ENCODE measurements at places on chromosomes 16 and 17.

GRCh38 chr17:19718613-19719354, 2.4 kb upstream of the SLC47A2 start:
- DNase-seq, result no peak

GRCh38 chr16:59046335-59046734, 312.2 kb upstream of the GOT2 start:
- no peak for DNase-seq

- peak; percentile 64 for DNase-seq
Observed at GRCh38 chr16:77212741-77213541, 13.7 kb downstream of the SYCE1L start.

DNA sequence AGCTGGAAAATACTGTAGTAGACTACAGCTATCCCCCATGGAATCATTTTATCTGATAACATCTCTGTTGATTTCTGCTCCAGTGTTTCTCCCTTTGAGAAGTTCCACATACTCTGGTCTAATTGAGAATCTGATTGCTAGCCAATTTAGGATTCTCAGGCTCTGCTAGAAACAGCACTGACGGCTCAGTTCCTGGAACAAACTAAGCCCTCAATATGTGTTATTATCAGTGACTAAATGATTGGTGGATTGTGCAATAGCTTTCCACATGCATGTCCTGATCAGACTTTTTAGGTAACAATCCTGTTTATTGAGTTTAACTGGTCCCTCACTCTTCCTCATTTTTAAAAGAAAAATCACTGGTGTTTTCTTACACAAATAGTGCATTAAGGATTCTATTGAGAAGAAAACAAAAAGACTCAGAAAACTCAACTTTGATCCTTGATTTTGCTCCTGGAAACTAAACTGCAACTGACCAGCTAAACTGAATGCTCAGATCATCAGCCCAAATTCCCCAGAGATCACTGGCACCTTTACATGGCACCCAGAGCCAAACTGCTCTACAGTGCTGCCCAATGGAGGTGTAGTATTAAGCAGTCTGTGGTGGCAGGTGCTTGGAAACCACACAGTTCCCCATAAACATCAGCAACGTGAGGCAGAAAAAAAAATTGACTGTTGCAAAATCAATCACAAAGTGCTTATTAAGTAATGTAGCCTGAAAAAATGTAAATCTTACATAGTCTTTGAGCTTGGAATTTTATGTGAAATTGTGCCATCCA, 423.7 kb downstream of the TOX3 start:
- no peak for DNase-seq

DNA sequence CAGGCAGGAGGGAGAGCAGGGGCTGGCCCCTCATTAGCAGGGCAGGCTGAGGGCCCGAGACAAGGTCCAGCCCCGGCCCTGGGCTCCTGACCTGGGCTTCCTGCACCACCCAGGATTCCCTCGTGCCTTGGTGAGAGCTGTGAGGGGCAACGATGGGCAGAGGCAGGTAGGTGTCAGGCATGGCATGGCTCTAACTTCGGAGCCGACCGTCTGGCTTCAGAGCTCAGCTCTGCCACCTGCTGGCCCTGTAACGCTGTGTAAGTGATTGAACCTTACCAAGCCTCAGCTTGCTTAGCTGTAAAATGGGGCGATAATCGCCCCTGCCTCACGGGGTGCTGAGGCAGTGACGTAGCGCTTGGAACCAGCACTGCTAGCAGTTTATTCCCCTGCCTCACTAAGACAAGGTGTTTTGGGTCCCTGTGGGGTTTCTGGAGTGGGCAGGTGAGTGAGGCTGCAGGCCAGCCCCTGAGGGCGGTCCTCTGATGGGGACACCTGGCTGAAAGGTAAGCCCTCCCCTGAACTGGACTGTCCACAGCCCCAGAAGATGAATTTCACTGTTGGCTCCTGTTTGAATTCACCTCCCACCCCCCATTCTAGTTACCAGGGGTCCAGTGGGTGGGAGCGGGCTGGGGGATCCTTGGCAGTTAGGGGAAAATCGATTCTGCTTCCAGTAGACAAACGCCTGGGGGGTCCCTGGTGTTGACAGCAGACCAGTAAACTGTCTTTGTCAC, 184.8 kb upstream of the GSE1 start:
- no peak for DNase-seq

DNA sequence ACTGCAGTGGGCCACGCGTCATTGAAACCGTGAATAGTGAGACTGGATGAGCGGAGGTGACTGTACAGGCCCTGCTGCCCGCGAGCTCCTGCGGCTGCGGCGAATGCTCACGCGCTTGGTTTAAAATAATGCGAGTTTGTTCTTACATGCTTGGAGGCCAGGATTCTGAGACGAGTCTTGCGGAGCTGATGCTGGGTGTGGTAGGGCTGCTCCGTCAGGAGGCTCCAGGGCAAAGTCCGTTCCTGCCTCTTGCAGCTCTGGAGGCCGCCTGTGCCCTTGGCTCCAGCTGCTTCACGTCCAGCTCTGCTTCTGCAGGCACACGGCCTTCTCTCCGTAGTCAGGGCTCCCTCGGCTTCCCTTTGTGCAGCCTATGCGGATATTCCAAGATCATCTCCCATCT, 9.5 kb downstream of the ACSF3 start:
- DNase-seq, result no peak

- DNase-seq, result no peak
Observed at GRCh38 chr17:59180626-59181025, 25.1 kb downstream of the PRR11 start.

- peak; percentile 47 for DNase-seq
Observed at GRCh38 chr17:3827124-3827773, 18.8 kb downstream of the NCBP3 start.

DNA sequence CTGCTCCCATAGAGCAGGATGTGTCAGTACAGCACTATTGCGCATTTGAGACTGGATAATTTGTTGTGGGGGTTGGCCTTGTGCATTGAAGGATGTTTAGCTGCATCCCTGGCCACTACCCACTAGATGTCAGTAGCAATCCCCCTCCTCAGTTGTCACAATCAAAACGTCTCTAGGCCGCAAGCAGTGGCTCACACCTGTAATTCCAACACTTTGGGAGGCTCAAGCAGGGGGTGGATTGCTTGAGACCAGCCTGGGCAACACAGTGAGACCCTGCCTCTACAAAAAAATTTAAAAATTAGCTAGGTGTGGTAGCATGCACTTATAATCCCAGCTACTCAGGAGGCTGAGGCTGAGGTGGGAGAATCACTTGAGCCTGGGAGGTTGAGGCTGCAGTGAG, 48.4 kb downstream of the CENPV start:
- DNase-seq, result no peak

GRCh38 chr17:38717139-38717745, 12.2 kb downstream of the MLLT6 start:
- DNase-seq, result no peak

- DNase-seq, result no peak
Observed at GRCh38 chr16:65327346-65327745, 205.5 kb upstream of the CDH11 start.

DNA sequence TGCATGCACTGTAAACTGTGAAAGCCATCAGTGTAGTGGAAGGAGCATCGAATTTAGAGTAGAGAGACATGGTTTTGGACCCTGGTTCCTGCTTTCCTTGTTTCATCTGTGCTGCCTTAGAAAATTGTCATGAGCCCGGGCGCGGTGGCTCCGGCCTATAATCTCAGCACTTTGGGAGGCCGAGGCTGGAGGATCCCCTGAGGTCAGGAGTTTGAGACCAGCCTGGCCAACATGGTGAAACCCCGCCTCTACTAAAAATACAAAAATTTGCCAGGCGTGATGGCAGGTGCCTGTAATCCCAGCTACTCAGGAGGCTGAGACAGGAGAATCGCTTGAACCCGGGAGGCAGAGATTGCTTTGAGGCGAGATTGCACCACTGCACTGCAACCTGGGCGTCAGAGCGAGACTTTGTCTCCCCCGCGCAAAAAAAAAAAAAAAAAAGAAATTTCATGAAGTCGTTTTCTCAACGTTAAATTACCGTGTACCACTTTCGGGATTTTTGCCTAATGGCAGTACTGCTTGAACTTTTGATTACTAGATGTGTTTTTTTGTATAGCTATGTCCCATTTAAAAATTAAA, 912 bp downstream of the COQ7 start:
- no peak for DNase-seq

- DNase-seq, result no peak
Observed at GRCh38 chr17:18000030-18000408, 27.4 kb downstream of the DRC3 start.

DNA sequence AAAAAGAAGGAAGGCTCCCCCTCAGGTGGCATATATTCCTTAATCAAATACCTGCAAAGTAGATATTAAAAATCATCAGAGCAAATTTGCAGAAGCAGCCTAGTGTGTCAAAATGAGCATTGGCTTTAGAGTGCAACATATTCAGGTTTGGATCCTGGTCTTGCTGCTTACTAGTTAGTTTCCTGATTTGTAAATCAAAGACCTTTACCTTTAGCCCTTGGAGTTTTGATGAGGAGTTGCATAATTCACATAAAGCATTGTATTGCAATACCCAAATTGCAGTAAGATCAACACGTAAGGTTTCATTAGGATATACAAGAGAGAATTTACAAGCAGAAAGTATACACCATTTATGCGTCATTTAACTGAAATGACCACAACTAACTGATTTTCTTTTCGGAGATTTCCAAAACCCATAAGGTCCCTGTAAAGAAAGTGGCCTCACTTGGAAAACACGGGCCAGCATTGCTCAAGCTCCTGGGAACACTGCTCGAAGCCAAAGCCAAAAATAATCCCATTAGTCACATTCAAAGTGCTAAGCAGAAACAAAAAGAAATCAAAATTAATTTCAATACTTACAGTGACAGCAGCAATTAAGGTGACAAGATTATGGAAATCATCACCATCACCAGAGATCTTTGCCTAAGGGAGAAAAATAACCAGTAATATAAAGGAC, 415.9 kb upstream of the ERCC4 start:
- no peak for DNase-seq

DNA sequence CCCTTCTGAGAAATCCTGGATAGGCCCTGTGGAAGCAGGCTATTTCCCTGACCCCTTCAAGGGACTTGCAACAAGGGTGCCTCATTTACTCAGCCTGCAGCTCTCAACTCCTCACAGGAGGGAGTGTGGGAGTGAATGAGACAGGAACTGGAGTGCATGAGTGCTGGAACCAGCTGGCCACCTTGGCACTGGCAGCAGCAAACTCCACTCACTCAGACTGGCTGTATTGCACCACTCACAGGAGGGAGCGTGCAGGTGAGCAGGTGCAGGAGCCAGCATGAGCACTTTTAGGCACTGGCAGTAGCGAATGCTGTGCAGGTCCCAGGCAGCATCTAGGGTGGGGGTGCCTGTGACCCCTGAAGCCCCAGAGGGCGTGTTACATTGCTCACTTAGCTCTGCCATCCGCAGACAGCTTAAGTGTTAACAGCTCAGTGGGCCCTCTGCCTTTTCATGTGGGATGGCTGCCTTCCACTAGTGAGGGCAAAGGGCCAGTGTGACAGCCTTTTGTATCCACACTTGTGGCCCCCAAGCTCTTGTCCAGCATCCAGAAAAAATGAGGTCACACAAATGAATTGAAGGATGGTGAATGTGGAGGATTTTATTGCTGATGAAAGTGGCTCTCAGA, 11.0 kb upstream of the ZNHIT3 start:
- DNase-seq, result no peak

DNA sequence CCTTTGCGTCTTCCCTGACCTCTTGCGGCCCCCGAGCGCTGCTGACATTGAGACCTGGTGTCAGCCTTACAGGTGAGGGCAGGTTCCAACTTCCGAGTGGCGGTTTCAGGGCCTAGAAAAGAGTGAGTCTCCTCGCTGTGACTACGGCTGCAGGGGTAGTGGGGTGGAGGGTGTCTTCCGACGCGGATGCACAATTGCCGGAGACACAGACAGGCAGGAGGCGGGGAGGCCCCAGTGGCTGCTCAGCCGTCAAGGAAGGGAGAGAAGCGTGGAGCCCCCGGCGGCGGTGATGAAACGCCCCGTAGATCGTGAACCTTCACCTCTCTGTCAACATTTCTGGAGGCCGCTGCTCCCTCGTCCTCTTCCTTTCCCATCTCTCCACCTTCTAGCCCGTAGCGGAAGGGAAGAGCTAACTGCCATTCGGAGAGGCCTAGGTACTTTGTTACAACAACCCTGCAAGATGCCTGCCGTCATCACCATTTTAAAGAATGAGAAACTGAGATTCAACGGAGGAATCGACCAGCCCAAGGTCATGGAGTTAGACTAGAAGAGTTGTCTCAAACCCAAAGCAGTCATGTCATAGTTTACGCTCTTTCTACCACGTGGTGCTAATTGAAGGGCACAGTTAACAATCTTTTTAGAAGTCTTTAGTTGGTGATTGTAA, 485 bp downstream of the DNAJA3 start:
- DNase-seq, result no peak

DNA sequence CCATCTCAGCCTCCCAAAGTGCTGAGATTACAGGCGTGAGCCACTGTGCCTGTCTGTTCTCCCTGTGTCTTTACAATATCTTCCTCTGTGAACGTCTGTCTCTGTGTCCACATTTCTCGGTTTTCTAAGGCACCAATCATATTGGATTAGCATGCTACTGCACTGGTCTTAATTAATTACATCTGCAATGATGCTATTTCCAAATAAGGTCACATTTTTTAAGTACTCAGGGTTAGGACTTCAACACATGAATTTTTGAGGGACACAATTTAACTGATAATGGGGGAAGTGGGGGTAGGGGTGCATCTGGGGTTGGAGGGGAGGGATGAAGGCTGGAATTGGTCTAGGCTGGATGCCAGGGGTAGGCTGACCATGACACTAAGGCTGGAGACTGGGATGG, 102.6 kb downstream of the N4BP1 start:
- no peak for DNase-seq

DNA sequence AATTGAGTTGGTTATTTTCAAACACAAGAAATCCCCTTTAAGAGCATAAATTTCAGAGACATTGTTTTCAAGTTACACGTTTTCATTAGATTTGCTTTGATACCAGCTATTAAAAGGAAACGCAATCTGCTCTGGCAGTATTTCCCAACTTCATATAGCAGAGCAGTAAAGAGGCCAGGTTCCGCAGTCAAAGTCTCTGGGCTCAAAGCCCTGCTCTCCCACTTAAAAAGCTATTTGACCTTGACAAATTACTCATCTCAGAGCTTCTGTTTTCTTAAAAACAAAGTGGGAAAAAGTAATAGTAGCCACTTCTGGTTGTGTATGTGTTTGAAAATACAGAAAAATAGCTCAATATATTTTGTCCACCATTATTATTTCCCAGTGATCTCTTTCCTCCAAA, 89.7 kb upstream of the CDYL2 start:
- no peak for DNase-seq

GRCh38 chr17:31522284-31522931, 130.9 kb downstream of the RAB11FIP4 start:
- no peak for DNase-seq

GRCh38 chr17:412211-413015, 59.8 kb upstream of the RPH3AL start:
- DNase-seq, result no peak

GRCh38 chr17:61581611-61582349, 9.2 kb downstream of the NACA2 start:
- DNase-seq, result no peak
